CD14-positive monocyte (primary cell): ENCODE measurements at places on chromosomes 12 and 14.

- DNase-seq = no peak
Observed at GRCh38 chr14:87044807-87045206, 948.2 kb downstream of the GALC start.

DNA sequence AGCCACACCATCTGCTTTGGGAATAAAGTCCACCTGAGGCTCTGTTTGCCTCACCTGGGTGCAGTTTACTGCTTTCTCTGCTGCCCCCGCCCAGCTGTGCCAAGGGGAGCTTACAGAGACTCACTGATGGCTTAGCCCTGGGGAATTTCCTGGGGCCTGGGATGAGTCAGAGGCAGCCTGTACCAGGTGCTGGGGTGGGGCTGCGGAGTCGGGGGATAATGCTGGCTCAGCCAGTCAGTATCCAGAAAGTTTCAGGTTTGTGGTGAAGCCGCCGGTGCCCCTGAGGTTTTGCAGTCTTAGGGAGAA is 22.3 kb downstream of the PLEKHG3 start:
- no peak for DNase-seq

DNA sequence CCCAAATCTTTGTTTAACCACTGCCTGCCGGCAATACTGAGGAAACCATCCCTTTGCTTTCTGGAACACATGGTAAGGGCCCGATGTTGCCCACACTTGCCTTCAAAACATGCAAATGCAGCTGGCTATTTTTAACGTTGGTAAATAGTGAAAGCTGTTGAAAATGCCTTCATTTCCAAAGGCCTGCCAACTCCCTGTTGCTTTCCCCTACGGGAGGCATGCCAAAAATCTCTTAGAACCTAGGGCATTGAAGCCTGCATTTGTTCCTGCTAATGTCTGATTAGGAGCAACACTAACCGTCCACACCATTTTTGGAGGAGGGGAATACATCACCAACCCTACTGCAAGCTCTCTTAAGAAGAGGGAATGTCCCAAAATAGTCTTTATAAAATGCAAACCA is 152.6 kb upstream of the NOS1 start:
- DNase-seq = no peak

- no peak for DNase-seq
Observed at GRCh38 chr14:51341338-51341737, 101.3 kb downstream of the TMX1 start.

- DNase-seq = no peak
Observed at GRCh38 chr12:108930155-108930554, 50.3 kb downstream of the DAO start.

GRCh38 chr14:80762641-80763228 is 178.8 kb downstream of the CEP128 start:
- DNase-seq = no peak

- DNase-seq = no peak
Observed at GRCh38 chr12:53956914-53957536, 2.3 kb downstream of the HOXC12 start.

- no peak for DNase-seq
Observed at GRCh38 chr14:48568688-48569087, 893.3 kb upstream of the MDGA2 start.

- DNase-seq = no peak
Observed at GRCh38 chr12:91177381-91177780, 5.2 kb downstream of the DCN start.

GRCh38 chr12:58995666-58996363 is 75.5 kb upstream of the LRIG3 start:
- DNase-seq = no peak

DNA sequence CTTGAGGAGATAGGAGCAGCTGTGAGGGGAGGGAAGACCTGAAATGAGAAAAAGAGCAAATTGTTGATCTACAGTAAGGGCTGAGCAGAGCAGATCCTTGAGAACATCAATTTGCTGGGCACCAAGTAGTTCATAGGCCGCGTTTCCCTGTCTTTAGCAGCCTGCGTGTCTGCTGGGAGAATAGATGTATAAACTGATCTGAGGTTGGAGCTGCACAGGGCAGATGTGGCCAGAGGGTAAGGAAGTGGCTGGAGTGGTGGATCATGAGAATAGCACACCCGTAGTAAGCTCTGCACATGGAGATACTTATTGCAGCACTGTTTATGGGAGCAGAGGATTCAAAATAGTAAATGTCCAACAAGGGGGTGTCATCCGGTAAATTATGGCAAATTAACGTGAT is 44.4 kb downstream of the NTF3 start:
- DNase-seq = no peak

- DNase-seq = no peak
Observed at GRCh38 chr14:52575858-52576257, 23.2 kb downstream of the GPR137C start.

DNA sequence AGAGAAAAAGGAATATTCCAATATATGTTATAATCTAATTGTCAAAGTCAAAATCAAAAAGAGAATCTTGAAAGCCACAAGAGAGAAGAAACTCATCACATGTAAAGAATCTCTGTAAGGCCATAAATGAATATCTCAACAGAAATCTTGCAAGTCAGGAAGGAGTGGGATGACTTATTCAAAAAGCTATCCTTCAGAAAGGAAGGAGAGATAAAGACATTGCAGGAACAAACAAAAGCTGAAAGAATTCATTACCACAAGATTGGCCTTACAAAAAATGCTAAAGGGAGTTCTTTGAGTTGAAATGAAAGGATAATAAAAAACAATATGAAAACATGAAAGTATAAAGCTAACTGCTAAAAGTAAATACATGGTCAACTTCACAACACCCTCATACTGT is 286.8 kb downstream of the LRIG3 start:
- DNase-seq = no peak

DNA sequence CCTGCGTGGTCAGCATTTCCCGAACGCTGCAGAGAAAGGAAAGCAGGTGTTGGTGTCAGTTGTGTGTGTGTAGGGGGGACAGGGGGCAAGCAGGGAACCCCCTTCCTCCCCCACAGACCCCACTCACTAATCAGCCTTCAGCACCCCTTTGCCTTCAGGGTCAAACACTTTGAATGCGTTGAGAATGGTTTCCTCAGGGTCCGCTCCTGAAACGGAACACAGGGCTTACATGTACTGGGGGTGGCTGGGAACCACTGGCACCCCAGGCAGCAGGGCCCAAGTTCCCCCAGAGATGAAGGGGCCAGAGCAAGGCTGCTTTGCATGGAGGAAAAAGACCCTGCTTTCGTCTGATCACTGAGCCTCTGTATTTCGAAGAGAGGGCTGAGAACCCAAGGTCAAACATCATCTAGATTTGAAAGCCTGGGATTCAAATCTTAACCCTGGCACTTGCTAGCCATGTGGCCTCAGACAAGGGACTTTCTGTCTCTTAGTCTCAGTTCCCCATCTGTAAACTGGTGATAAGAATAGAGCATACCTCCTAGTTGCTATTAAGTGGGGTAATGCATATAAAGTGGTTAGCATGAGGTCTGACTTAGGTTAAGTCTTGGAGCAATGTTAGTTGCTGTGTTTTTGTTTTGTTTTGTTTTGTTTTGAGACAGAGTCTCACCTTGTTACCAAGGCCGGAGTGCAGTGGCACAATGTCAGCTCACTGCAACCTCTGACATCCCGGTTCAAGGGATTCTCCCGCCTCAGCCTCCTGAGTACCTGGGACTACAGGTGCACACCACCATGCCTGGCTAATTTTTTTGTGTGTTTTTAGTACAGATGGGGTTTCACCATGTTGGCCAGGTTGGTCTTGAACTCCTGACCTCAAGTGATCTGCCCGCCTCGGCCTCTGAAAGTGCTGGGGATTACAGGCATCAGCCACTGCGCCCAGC is 7.0 kb downstream of the MYL2 start:
- peak; percentile 28 for DNase-seq

GRCh38 chr14:67529947-67530935 is 2.8 kb upstream of the PLEKHH1 start:
- no peak for DNase-seq

DNA sequence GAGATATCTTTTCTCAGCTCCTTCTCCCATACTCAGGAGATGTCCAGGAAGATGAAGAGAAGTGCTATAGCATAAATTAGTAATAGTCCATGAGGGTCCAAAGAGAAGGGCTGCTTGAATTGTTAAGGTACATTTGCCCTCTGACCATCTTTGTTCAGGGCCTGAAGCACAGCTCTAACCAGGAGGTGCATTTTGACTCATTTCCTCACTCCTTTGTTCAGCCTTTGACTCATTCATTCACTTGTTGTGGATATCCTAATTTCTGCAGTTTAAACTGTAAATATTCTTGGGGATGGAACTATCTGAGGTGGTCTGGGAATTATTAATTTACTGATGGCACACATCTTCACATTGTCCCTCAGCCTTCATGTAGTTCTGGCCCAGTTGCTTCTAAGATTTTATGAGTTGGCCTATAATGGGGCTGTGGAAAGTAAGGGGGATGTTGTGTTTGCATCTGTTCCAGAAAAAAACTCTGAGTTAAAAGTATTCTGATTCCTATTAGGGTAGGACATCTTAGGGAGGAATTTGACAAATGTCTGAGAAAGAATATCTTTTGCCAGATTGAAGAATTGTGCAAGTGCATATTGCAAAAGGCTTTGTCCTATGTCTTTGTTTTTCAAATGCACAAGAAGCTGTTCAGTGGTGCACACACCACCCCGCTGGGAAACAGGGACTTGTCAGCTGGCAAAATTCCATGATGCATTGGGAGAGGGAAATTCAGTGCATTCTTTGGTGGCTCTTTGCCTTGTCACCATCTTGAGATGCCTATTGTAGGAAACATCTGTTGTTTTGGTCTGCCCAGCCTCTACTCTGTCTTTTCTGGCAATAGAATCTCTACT is 22.1 kb downstream of the SMOC1 start:
- DNase-seq = no peak

GRCh38 chr12:76883151-76883550 is 4.3 kb upstream of the CSRP2 start:
- no peak for DNase-seq

GRCh38 chr14:102778338-102779083 is 1.3 kb downstream of the TRAF3 start:
- DNase-seq = no peak

DNA sequence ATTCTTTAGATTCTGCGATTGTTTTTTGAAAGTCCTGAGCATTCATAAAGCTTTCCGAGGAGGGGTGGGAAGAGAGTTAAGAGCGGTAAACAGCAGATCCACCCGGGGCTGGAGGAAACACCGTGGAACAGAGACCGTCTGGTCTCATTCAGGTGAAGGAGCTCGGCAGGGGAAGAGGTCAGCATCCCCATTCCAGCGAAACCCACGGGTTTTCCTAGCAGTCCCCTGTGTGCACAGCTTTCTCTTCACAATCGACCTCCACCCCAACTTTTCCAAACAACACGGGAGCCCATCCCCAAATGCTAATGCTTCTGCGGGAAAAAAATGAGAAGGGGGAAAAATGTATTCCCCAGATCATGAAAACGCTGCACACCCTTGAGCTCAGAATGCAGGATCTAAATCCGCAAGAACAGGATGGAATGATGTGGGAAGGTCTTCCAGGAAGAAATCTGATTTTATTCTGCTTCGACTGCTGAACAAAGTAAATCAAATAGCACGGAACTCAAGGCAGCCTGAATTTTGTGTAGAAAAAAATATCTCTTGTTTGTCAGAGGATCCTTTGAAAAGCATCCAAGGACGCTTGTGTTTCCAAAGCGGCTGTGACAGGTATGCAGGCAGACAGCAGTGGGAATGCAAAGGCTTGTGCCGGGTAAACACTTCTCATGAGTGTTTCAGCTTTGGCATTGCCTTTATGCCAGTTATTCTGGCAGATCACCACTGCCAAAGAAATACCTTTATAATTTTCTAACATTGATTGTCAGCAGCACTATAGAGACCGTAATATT is 128.8 kb downstream of the NDUFA12 start:
- DNase-seq = no peak

- no peak for DNase-seq
Observed at GRCh38 chr12:81517296-81517695, 241.9 kb downstream of the PPFIA2 start.

- no peak for DNase-seq
Observed at GRCh38 chr14:104345621-104346462, 207.5 kb downstream of the KIF26A start.

DNA sequence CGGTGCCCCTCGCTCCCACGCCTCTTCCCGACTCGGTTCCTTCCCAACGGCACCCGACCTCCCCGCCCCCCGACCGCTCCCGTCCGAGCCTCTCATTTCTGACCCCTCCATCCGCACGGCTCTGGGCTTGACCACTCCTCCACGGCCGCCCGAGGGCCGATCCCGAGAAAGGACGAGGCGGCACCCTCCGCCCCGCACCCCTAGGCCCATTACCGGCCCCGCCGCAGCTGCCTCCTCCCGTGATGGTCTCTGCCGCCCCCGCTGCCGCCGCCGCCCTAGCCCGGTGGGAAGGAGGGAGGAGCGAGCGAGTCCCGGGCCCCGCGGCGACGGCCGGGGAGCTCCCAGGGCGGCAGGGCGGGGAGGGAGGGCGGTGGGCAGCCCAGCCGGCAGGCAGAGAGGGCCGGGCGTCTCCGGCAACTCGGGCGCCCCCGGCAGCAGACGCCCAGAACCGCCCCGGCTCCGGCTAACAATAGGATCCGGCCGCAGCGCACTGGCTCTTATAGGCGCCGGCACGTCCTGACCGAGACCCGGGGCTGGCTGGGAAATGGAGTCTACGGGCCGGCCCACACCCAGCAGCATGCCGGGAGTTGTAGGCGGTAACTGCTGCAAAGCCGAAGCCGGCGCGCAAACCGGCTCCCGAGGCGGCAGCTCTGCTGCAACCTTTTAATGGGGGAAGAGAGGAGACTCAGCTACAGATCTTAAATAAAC is at the start of gene CSRNP2:
Gene CSRNP2 (minus strand): TSS at position 471 of the 708 bp plus-strand sequence. CDS start 7,035 bp downstream, outside the sequence.
- peak; percentile 91 for DNase-seq

GRCh38 chr12:25382311-25383106 is 131.8 kb upstream of the KRAS start:
- no peak for DNase-seq

DNA sequence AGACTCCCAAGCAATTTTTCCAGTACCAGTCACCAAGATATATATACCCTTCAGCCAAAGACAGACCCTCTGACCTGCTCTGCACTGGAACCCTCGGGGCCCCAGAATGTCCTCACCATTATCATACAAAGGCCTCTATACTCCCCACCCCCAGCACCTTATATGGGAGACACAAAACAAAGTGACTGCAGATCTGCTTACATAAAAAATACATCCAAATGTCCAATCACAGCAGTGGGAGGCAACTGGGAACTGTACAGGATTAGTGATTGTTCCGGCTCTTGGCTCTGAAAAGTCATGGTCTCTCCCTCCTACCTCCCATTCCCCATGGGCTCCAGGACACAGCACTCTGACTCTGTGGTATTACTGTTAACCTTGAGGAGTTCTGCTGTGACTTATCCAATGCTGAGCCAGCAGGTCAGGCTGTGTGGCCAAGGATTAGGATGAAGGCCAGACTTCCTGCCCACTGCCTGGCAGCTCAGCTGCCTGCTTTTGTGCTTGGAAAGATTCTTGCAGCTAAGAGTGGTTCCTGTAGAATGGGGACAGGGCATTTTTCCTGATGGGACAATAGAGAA is 13.7 kb downstream of the OXA1L start:
- DNase-seq = no peak

- no peak for DNase-seq
Observed at GRCh38 chr12:123840765-123841425, 78.8 kb downstream of the DNAH10 start.

- peak; percentile 68 for DNase-seq
Observed at GRCh38 chr14:69183735-69184134, 7.6 kb upstream of the EXD2 start.

- no peak for DNase-seq
Observed at GRCh38 chr12:8482571-8483061, 26.9 kb downstream of the CLEC6A start.

- DNase-seq = no peak
Observed at GRCh38 chr14:92781350-92781749, 12.8 kb upstream of the GOLGA5 start.
